OCI-LY7 (cell line): ENCODE measurements at places on chromosomes 16 and 17. TPM values are rescaled to one million over a fixed set of nuclear protein-coding genes. Genes with fewer than 3 reads are reported as not detected.

The KRT36 gene
- not detected in 2 replicates for total RNA-seq

The UTP18 gene
- total RNA-seq: 66.6 and 68.3 TPM in 2 replicates

The GCGR gene
- not detected in 2 replicates for total RNA-seq

The KRT9 gene
- not detected in 2 replicates for total RNA-seq

The PABPN1L gene
- 0.38 TPM in 1 of 2 replicates, not detected in the other for total RNA-seq

The RPS6KB1 gene
- total RNA-seq: 47.1 and 53.6 TPM in 2 replicates

The KRTAP4-6 gene
- total RNA-seq: not detected in 2 replicates

The MFAP4 gene
- 0.31 and 0.65 TPM in 2 replicates for total RNA-seq

The ZCCHC14 gene
- 17.1 and 19.6 TPM in 2 replicates for total RNA-seq

The CLEC18B gene
- total RNA-seq: 0.20 TPM in 1 of 2 replicates, not detected in the other

The C17orf50 gene
- not detected in 2 replicates for total RNA-seq

The TOP2A gene
- total RNA-seq: 340 and 442 TPM in 2 replicates

The CNOT1 gene
- 288 and 325 TPM in 2 replicates for total RNA-seq

The KIAA0513 gene
- 0.88 and 1.3 TPM in 2 replicates for total RNA-seq

The ZP2 gene
- not detected in 2 replicates for total RNA-seq

The IL17C gene
- total RNA-seq: 0.50 and 0.86 TPM in 2 replicates

The DUSP3 gene
- 6.9 and 9.8 TPM in 2 replicates for total RNA-seq

The ITGB3 gene
- 0.17 TPM in 1 of 2 replicates, not detected in the other for total RNA-seq

The TNFRSF17 gene
- 33.6 and 38.8 TPM in 2 replicates for total RNA-seq

The GJD3 gene
- not detected in 2 replicates for total RNA-seq

The LRRC37A gene
- 5.2 and 5.8 TPM in 2 replicates for total RNA-seq

The VEZF1 gene
- 35.4 and 36.4 TPM in 2 replicates for total RNA-seq

The KLHL10 gene
- not detected in 2 replicates for total RNA-seq

The NDRG4 gene
- total RNA-seq: 9.5 and 10.9 TPM in 2 replicates

The CDC6 gene
- 132 and 156 TPM in 2 replicates for total RNA-seq

The FGF11 gene
- 9.9 and 11.0 TPM in 2 replicates for total RNA-seq

The ANKRD40CL gene
- total RNA-seq: not detected in 2 replicates

The SLC9A5 gene
- total RNA-seq: 3.6 and 4.2 TPM in 2 replicates

The HSD11B2 gene
- total RNA-seq: not detected in 2 replicates

The PCGF2 gene
- total RNA-seq: 40.0 and 47.3 TPM in 2 replicates

The KRT26 gene
- total RNA-seq: not detected in 2 replicates

The CTRL gene
- 4.0 and 5.1 TPM in 2 replicates for total RNA-seq

The EPN2 gene
- total RNA-seq: 20.4 and 25.0 TPM in 2 replicates

The FBXO31 gene
- 25.5 and 32.4 TPM in 2 replicates for total RNA-seq
